ENCODE measurements at places on chromosomes 2 and 18. TPM values are rescaled to one million over a fixed set of nuclear protein-coding genes. Genes with fewer than 3 reads are reported as not detected.

Gene PPP4R3B
- total RNA-seq: 32.9 TPM

Gene DPYSL5
- not detected for total RNA-seq

Gene LCLAT1
- total RNA-seq: 9.0 TPM

Gene SULT1C2
- not detected for total RNA-seq

Gene HOXD4
- total RNA-seq: not detected

Gene FAM124B
- total RNA-seq: 0.12 TPM

Gene GREB1
- total RNA-seq: 2.1 TPM

Gene HAAO
- 0.47 TPM for total RNA-seq
